ENCODE measurements at places on chromosomes 16 and 17.

GRCh38 chr17:48066656-48067055, 18.5 kb downstream of the NFE2L1 start:
- DNase-seq, result no peak

DNA sequence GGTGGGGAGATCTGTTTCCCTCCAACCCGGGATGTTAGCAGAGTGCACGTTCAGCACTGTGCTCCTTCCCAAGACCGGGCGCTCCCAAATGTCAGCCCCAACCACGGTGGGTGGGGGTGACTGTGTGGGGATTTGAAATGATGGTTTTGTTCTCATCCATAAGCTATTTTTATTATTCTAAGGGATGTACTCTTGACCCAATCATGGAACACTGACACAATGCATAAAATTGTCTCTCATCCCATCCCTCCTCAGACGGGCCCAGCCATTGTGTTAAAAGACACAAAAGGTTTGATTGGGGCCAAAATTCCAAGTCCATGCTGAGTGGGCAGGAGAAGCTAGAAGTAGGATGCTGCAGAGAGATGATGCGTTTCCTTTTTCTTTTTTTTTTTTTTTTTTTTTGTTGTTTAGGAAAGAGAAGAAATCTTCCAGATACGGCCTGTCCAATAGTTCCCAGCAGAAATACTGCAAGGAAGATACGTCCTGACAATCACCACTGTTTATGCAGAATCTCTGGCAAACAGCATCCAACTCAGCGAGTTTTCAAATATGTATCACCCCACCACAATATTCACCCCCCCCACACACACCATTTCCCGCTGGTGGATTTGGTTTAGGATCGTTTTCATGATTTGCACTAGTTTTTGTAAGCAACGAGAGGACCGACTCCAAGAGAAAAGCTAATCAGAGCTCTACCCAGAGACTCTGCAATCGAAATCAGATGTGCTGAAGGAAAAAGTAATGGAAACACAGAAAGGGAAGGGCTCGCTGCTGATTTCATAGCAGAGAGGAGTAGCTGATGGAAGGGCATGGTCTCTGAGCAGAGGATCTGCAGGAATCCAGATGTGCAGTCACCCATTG, 163.5 kb upstream of the DYNLRB2 start:
- DNase-seq, result no peak

DNA sequence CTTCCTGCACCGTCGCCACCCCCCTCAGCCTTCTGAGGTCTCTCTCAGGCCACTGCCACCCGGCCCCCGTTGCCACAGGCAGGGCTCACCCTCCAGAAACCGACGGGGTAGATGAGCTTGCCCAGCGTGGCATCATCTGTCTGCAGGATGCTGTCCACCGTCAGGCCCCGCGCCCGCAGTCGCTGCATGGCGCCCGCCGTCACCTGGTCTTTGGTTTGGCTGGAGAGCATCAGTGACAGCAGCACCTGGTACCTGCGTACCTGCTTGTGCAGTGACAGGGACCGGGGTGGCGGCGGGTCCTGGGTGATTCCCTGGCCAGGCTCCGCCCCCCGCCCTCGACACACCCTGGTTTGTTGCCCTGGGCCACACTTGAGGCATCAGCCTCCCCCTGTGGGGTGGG, 3.1 kb downstream of the NTHL1 start:
- DNase-seq, result no peak

DNA sequence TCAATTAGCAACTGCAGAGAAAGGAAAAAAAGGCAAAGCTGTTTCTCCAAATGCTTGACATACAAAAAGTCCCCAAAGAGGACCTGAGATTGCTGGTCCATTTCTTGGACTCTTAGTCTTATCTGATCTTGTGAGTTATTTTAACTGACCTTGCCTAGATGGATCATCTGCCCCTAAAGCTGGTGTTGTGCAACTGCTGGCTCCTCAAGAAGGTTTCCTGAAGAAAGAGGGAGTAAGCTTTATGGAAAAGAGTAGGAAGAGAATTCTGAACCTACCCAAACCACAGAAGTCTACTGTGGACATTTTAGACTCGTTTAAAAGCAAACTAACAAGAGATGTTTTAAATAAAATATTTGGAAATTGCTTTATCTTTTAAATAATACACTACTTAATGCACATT, 140.0 kb upstream of the HS3ST3A1 start:
- no peak for DNase-seq

GRCh38 chr16:57112403-57113041, 20.1 kb downstream of the CPNE2 start:
- no peak for DNase-seq

DNA sequence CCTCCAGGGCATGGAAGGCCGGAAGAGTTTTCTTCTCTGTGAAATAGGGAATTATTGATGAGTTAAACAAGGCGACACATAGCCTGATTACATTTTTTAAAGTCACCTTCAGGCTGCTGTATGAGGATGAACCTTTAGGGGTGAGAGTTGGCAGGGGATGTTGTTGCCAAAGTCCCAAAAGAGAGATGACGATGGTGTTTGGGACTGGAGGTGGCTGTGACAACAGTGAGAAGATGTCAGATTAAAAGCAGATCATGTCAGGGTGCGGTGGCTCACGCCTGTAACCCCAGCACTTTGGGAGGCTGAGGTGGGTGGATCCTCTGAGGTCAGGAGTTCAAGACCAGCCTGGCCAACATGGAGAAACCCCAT, 16.8 kb upstream of the ASGR2 start:
- no peak for DNase-seq

GRCh38 chr17:78618264-78619066, 41.3 kb upstream of the DNAH17 start:
- no peak for DNase-seq

- no peak for DNase-seq
Observed at GRCh38 chr17:32159586-32160438, 17.5 kb downstream of the RHOT1 start.

DNA sequence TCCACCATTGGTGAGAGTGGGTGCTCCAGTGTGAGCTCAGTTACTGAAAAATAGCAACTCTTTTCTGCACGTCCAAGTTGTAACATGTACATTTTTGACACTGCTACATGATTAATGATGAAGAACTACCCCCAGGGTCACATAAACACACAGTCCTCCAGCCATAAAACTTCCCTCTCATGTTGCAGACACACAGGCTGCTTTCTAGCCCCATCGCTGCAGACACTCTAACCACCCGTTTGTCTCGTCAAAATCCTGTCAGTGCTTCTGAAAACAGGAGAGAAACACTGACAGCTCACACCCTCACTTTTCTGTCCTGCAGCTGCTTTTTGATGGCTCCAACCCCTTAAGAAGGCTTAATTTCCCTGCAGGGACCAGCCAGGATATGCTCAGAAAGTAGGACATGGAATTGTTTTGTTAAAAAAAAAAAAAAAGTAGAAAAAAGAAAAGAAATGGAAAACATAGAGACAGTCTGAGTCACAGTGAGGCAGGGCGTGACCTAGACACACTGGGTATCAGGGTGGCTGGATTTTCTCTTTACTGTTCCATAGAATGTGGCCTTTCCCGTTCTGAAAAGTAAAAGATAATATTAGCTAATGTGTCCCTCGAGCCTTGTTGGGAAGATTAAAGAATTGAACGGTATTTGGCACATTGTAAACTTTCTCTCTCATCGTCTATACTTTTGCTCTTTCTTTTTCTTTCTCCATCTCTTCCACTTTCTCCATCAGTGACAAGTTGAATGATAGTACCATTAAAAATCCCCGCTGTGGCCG, 20.7 kb upstream of the CCL5 start:
- no peak for DNase-seq

GRCh38 chr16:84995663-84996062, 15.7 kb downstream of the ZDHHC7 start:
- DNase-seq, result no peak

- no peak for DNase-seq
Observed at GRCh38 chr17:11797803-11798202, 199.5 kb downstream of the ZNF18 start.
